A549 treated with CORT108297 at 1 μM for 4 hours (cell line): ENCODE measurements at places on chromosomes 2 and 18. TPM values are rescaled to one million over a fixed set of nuclear protein-coding genes. Genes with fewer than 3 reads are reported as not detected.

Gene ALPI
- total RNA-seq: not detected in 5 replicates

Gene KLHL30
- total RNA-seq: 0.12 to 0.24 TPM (median 0.16 TPM) in 5 replicates

Gene RNU2-63P
- not detected in 5 replicates for total RNA-seq

Gene KCNJ13
- not detected in 5 replicates for total RNA-seq

Gene ANKRD30BL
- not detected in 5 replicates for total RNA-seq

Gene C2orf68
- total RNA-seq: 20.2 to 29.3 TPM (median 28.1 TPM) in 5 replicates

Gene FLACC1
- 0.09 to 0.31 TPM (median 0.18 TPM) in 4 of 5 replicates, not detected in the other for total RNA-seq

Gene LOXHD1
- not detected in 5 replicates for total RNA-seq

Gene LAMA1
- 0.03 to 0.17 TPM (median 0.07 TPM) in 5 replicates for total RNA-seq

Gene RAD51AP2
- not detected in 5 replicates for total RNA-seq

Gene GREB1
- 2.5 to 3.0 TPM (median 2.8 TPM) in 5 replicates for total RNA-seq

Gene UGT1A6
- total RNA-seq: 0.87 to 1.9 TPM (median 1.1 TPM) in 5 replicates

Gene SERTAD2
- 10.8 to 14.3 TPM (median 13.8 TPM) in 5 replicates for total RNA-seq

Gene CCDC121
- 3.6 to 4.3 TPM (median 4.0 TPM) in 5 replicates for total RNA-seq
